ENCODE measurements at places on chromosomes 3 and 15.

DNA sequence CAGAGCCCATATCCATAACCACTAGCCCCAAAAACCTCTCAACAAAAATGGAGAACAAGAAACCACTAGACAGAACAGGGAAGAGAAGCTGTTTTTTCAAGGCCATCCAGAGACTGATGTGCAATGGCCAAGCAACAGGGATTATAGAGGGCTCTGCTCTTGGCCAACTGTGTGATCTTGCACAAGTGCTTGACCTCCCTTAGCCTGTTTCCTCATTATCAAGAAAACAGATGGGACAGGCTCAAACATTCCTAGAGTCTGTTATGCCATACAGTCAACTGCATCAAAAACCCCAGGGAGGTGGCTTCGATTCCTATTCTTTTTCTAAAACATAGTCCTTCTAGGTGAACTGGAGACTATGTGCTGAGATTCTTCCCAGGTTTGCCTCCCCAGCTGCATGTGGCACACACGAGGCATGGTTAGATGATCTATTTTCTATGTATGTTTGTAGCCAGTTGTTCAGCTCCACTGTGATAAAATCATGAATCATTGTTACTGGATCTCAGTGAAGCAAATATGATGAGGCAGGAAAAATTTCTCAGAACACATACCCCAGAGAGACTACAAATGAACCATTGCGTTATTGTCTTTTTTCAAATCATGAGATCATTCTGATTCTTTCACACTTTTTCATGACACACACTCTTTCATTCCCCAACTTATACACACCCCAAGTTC lies 132.9 kb upstream of the TGFBR2 start:
- peak; percentile 85 for DNase-seq

DNA sequence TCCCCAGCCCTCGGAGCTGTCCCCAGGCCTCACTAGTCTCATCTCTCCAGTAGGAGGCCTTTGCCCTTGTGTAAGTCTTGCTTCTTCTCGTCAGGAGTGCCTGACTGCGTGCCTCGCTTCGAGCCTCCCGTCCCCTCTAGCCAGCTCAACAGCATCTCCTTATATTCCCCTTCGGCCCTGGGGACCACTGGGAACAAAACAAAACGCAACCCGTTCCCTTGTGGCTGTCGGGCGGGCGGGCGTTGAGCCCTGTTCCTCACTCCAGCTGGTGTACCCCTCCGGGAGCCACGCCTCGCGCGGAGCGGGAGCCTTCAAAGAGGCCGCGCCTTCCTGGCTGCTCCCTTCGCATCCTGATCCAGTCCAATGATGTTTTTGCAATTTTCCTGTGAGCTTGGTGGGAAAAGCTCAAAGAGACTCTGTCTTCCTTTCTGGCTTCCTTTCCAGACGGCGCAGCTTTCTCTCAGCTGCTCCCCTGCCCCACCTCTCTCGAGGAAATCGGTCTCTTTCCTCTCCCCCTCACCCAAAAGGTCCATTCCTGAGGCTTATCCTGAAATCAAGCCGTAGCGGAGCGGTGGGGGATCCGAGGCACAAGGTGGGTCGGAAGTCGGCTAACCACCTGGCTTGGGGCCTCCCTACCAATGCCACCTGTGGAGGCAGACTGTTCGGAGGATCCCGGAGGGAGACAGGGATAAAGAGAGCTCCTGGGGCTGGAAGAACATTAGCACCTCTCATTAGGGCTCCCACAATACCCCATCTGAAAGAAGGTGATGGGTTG lies 33.4 kb upstream of the SRP14 start:
- DNase-seq: no peak

- no peak for DNase-seq
Measured at GRCh38 chr15:73030122-73030679, 22.1 kb upstream of the NEO1 start.

- DNase-seq: no peak
Measured at GRCh38 chr3:170772175-170772574, 97.8 kb downstream of the RPL22L1 start.

GRCh38 chr3:95334461-95334860 lies 1271.6 kb downstream of the NSUN3 start:
- no peak for DNase-seq

DNA sequence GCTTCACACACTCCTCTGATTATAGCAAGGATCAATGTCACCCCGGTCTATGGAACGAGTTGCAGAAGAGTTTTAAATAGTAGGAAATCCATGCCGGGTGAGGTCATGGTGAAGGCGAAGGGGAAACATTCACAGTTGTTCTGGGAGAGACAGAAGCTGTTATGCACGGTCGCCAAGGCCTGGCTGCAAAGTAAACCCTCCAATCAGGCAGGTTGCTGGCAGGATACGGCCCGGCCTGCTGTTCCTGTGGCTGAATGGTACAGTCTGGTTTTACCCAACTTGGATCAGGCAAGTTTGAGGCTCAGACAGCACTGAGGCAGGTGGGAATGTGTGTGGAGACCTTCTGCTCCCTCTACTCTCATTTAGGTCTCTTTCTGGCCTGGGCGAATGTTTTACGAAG lies 45.3 kb upstream of the ATP2B2 start:
- DNase-seq: no peak

DNA sequence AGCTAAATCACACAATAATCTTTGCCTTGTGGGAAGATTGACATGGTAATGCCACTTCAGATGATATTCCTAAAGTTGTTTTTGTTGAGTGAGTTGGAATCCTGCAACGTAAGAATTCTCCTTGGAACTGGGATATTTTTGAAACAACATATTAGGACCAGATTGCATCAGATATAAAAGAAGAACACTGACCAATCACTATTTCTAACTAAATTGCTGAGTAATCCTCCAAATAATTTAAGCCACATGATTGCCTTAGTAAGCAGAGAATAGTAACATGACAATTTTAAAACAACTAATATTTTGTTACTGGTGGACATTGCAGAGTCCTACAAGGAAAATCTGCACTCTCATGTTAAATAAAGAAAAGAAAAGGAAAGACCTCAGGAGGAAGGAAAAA lies 353.9 kb upstream of the LMCD1 start:
- DNase-seq: no peak

GRCh38 chr3:71309342-71309741 lies 274.2 kb downstream of the FOXP1 start:
- no peak for DNase-seq

GRCh38 chr15:88663141-88663621 lies 24.4 kb downstream of the ISG20 start:
- no peak for DNase-seq

DNA sequence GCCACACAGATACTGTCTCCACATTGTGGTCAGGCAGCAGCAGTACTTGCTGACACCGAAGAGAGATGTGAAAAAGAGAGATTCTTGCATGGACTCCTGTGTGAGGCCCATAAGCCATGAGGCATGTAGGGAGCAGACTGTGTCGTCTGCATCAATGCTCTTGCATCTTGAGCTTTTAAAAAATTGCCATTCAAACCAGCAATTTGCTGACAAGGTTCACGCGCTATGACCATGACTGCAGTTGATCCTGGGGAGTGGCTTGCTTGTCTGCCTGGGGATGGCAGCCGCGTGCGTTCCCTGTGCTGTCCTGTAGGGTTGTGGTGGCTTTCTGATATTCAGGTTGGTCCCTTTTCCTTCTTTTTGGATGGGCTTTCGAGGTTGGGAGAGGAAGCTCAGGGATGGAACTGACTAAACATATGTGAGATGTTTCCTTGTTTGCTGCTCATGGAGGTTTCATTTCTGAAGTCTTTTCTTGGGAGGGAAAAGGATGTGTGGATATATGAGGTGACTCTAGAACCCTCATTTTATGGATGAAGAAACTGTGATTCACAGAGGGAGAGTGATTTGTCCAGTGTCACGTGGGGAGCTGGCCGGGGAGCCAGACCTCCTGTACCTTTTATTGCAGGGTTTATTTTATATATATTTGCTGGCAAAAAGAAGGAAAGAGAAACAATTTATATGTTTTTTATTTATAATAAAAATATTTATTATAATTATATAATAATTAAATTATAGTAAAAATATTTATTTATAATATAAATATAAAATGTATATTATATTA lies 48.6 kb downstream of the LPP start:
- no peak for DNase-seq

DNA sequence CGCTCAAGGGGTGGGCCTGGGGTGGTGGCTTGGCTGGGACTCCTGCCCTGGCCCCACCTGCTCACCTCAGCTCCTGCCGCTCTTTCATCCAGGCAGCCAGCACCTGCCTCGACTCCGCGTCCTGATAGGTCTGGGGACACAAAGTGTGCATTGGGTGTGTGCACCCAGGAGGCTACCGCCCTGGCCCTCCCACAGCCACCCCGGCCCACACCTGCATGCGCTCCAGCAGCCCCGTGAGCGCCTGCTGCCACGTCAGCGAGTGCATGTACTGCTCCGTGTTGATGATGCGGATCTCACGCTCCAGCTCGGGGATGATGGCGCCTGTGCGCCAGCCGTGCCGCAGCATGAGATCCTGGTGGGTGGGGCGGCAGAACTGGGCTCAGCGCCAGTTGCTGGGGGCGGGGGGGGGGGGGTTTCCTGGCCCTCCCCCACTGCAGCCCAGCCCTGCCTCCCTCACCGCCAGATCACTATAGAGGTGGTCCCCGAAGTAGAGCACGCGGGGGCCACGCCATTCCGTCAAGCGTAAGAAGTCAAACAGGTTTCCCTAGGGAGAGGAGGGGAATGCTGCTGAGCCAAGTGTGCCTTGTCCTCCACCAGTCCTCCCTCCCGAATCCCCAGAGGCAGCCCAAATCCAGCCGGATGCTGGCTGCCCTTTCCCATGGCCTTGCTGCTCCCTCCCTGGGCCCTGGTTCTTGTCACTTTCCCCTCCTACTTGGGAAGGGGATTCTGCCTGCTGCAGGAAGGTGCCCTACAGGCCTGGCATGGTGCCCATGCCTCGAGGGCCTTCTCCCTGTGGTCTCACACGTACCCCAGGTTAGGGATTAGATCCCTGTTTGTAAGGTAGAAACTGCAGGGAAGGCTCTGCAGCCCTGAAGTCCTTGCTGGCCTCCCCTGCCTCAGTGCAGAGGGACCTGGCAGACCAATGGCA lies 8.6 kb downstream of the NT5DC2 start:
- peak; percentile 38 for DNase-seq

DNA sequence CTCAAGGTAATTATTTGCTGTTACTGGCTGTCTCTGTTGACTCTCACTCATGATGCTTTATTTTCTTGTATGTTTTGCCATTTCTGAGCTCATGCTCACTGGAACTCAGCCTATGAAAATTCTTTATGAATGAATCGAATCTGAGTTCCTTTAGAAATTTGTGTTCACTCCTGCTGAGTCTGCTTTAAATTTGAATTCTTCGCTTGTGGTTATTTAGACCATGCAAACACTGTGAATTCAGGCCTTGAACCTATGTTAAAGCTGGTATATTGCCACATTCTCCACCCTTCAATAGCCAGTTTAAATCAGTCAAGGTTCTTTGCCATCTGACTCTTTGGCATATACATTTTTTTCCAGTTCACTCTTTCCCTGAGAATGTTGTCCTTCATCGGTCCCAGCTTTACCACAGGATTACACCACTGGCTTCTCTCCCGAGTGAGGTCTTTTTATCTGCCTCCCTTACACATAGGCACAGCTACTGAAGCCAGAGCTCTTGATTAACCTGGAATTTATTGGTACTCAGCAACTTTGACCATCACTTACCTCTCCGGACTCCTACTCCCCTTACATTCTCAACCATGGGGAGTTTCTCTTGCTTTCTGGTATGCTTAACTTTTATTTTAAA lies 400.6 kb downstream of the VPS13C start:
- DNase-seq: peak; percentile 7

DNA sequence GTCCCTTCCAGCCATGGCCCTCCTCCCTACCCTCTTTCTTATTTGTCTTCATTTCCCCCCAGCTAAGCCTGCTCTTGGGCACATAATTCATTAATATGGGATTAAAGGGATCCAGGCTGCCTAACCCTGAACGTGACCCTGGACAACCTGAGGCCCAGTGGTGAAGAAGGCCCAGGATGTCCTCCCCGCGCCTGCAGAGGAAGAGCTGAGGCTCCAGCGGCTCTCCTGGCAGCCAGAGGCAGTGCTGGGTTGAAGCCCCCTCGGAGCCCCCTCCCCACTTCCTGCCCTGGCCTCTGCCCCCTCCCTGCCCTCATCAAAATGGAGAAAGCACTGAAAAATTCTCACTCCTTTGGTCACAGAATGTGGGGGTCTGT lies 96.5 kb upstream of the ATP2B2 start:
- no peak for DNase-seq

GRCh38 chr3:183591881-183592521 lies 36.5 kb upstream of the KLHL6 start:
- DNase-seq: peak; percentile 10

DNA sequence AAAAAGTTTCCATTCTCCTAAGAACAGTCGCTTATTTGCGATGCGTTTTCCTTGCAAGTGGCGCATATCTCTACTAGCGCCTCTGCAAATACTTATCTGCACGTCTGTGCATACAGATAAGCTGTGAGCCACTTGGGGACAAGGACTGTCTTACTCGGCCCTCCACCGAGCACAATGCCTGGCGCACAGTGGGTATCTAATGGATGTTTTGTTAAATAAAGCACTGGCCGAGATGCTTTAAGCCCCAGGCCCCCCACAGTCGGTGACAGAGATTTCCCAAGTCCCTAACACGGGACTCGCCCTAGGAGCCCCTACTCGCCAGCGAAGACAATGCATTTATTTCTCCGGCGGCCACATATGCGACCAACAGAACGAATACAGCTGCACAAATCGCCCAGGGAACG lies 503 bp downstream of the HLTF start:
- DNase-seq: peak; percentile 50

DNA sequence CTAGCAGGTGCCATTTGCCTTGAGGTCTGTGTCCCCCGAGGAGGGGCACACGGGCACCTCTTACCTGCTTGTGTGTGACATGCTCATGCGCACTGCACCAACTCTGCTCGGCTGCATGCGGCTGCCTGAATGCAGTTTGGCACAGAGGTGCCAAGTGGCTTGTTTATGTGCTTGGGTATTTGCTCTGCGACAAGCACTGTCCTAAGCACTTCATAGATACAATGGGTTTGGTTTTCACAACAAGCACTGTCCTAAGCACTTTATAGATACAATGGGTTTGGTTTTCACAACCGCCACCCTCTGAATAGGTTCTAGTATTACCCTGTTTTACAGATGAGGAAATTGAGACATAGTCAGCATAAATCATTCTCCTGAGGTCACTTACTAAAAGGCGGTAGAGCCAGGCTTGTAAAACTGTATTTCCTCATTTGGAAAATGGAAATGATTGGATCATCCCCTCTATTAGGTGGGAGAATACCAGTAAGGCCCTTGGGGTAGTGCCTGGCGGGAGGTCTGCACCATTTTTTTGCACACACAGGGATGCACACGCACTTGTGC lies 487 bp downstream of the ITIH4 start:
- peak; percentile 14 for DNase-seq

- peak; percentile 51 for DNase-seq
Measured at GRCh38 chr15:95864467-95864886, 466.0 kb upstream of the NR2F2 start.

Data from fibroblast of villous mesenchyme (primary cell).